ENCODE measurements at places on chromosomes 2 and 18. TPM values are rescaled to one million over a fixed set of nuclear protein-coding genes. Genes with fewer than 3 reads are reported as not detected.

- no peak for DNase-seq
Measured at GRCh38 chr18:79681484-79682387, 2.1 kb downstream of the CTDP1 start.

B3GNT7 gene
- 3.4 TPM for polyA plus RNA-seq

- peak; percentile 36 for DNase-seq
Measured at GRCh38 chr18:33201509-33201926, 239.0 kb downstream of the CCDC178 start.

DNA sequence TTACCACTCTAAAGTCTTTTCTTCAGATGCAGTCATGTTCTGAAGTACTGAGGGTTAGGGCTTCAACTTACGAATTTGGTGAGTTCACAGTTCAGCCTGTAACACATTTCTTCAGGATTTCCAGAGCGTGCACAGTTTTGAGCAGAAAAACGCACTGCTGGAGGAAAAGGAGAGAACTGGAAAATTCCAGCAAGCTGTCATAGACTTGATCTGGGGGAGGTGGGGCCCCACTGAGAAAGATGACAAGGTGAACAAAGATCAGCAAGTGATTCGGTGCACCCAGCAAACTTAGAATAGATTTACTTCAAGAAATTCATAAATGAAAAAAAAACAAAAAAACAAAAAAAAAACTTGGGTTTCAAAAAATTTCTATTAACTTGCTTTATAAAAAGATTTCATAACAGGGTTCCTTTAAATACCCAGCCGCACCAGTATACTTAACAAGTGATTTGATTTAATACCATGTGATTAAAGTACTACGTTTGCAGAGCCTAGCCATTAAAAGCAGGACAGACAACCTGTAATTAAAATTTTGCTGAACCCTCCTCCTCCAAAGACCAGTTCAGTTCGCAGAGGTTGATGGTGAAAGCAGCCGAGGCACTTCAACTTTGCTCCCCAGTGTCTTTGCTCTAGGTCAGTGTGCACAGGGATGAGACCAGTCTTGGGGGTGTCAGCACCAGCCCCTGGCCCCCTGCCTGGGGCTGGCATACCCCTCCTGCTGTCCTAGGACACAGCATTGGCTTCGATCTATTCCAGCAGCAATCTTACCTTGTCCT is 30.5 kb downstream of the CTIF start:
- no peak for DNase-seq

- no peak for DNase-seq
Measured at GRCh38 chr2:86337244-86337835, at the start of gene REEP1. TSS of gene REEP1 (minus strand) at chr2:86337626. CDS start at chr2:86337510, 116 bp downstream.

DNA sequence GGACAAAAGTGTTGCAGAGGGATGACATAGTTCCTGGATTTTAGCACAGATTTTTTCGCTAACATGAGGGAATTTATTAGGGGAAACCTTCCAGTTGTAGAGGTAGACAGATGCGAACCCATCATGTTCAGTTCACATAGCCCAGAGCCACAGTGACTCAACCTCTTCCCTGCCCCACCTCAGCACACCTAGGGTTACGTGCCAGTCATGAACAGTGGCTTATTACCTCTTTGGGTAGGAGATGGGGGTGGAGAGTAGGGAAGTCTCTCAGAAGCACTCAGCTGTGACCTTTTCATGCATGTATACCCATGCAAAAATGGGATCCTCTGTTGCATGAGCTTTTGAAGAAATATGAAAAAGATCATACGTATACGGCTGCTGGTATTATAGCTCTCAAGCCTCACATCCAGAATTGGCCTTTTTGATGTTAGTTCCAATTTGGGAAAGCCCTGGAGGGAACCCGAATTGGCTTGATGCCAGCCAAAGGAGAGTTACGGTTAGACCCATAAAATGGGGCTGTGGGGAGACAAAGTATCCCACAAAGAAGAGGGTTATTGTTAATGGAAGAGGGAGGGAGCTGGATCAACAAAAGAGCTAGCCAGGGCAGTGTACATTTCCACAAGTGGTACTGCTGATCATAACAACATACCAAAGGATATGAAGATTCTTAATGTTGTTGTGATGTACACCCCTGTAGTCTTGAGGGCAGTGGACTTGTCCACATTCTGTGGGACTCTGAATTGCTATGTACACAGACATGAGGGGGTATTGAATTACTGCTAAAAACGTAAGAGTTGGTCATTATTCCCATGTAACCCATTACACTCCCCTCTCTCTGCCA is 4.9 kb downstream of the TANC1 start:
- no peak for DNase-seq

EVA1A gene
- polyA plus RNA-seq: 19.8 TPM

- no peak for DNase-seq
Measured at GRCh38 chr2:65382776-65383357, 49.5 kb downstream of the SPRED2 start.

GRCh38 chr2:121326628-121327027 is 41.6 kb upstream of the TFCP2L1 start:
- DNase-seq: no peak

DNA sequence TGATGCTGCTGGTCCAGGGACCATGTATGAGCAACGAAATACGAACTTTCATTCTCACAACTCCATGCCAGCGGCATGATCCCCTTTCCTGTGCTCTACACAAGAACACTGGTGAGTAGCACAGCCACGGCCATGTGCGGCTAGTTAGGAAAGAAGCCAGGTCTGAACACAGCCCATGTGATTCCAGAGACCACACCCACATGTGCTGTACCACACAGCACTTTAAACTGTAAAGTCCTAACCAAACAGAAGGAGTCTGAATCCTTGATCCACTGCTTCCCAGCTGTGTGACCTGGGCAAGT is 33.0 kb upstream of the ACAA2 start:
- no peak for DNase-seq

GPR35 gene
- 3.3 TPM for polyA plus RNA-seq

DNA sequence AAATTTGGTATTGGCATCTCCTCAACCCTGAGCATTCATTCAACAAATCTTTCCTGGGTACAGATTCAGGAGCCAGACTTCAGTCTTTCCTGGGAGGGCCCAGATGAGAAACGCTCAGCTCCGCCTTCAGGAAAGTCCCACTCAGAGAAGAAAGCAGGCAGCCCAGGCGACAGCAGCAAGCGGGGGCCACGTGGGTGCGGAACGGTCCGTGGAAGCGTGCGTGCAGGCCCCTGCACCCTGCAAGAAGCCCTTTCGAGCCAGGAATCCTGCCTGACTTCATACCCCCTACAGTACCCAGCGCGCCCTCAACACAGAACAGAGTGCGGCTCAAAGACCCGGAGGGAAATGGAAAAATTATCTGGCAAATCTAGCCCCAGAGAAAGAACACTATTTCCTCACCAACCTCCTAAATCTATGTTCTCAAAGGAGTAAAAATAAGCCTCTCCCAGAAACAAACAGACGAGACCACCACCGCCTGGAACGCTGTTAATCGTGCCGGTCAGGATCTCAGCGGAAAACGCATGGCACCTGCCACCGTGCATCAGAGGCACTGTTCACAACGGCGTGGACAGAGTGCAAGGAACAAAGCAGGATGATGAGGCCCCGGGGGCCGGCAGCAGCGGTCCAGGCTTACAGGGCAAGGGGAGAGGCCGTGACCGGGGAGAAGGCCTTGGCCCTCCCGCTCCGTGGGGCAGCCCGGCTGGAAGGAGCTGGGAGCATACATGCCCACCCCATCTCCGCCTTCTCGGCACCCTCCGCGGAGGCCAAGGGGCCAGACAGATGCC is 318.3 kb downstream of the EIPR1 start:
- DNase-seq: no peak

CYP26B1 gene
- 15.5 TPM for polyA plus RNA-seq

PAIP2B gene
- 19.8 TPM for polyA plus RNA-seq

RPL31 gene
- polyA plus RNA-seq: 3,246 TPM

DNA sequence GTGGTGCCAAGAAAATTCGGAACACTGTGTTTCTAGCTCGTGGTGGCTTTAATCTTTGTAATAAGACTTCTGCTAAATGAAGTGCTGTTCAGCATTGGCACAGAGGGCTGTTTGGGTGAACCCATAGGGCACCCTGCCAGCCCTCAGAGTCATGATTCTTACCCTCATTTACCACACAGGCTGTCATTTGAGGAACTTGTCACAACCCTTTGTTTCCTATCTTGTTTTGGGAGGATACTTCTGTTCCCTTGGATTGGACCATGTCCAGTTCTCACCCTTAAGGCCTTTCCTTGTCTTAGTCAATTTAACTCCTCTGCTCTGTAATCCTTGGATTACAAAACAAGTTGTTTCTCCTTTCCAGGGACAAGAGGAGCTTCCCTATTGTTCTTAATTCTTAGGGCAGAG is 225.7 kb downstream of the MTX2 start:
- no peak for DNase-seq

CXCR4 gene
- polyA plus RNA-seq: 46.9 TPM

- DNase-seq: no peak
Measured at GRCh38 chr2:110983133-110983532, 137.6 kb upstream of the BCL2L11 start.

RAPGEF4 gene
- 8.5 TPM for polyA plus RNA-seq

DNA sequence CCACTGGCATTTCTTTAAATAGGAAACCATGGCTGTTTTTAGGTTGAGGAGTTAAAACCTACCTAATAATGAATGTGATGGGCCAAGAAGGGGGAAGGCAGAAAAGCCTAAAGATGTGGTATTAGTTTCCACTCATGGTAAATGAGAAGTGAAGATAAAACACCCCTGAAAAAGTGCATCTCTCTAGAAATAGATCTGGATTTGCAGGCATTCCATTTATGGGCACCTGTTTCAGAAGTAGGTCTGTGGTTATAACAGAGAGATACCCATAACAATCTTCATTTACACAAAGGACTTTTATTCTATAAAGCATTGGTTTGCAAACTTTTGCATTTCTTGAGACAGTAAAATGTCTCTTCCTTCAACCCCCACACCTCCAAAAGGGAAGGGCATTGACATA is 62.1 kb downstream of the PRKCE start:
- DNase-seq: no peak

DNA sequence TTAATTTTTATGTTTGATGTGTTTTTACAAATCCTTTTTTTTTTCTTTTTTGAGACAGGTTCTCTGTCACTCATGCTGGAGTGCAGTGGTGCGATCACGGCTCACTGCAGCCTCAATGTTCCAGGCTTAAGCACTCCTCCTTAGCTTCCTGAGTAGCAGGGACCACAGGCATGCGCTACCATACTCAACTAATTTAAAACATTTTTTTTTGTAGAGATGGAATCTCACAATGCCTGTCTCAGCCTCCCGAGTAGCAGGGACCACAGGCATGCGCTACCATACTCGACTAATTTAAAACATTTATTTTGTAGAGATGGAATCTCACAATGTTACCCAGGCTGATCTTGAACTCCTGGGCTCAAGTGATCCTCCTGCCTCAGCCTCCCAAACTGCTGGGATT is 3.2 kb downstream of the NOTO start:
- DNase-seq: no peak

DNA sequence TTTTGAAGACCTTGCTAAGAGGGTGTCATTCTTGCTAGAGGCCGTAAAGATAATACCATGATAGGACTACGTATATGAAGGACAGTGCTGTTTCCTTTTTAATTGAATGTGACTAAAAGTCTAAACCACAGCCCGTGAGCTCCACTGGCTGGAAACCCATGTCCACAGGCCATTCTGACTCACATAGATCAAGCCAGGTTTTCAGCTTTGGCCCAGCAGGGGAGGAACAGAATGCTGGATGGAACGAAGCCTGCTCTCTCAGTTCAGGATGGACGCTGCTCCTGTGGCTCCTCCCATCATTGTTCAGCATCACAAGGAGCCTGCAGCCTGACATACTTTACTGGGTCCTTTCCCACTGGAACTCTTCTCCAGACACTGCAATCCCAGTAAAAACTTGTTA is 47.6 kb downstream of the ALPK2 start:
- DNase-seq: no peak

- DNase-seq: no peak
Measured at GRCh38 chr2:66604976-66605375, 170.1 kb downstream of the MEIS1 start.

OTOS gene
- 0.55 TPM for polyA plus RNA-seq

ZEB2 gene
- polyA plus RNA-seq: 113 TPM

DNA sequence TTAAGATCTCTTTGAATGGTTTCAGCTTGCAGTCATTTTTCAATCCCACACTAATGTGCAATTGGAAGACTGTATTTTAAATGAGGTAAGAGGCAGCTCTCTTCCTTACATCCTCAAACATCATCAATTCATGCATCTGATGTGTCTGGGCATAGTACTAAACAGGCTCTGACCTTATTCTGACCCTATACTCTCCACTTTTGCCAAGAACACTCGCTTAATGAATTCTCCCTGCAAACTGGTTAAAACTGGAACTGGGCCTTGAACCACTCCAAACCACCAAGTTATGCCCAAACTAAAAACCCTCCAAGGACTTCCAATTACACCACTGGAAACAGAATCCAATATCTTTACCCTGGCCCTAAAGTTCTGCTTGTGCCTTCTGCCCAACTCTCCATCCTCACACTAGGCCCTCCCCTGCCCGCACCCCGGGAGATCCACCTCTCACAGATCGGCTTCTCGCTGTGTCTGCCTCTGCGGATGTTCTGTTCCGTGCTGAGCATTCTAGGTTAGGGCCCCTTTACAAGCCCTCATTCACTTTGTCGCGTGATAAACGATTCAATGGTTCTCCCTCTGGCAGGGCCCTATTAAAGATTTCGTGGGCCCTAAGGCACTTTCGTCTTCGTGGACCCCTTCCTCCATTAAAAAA is 1.2 kb downstream of the M1AP start:
- no peak for DNase-seq

GRCh38 chr2:144660518-144661316 is 140.8 kb upstream of the ZEB2 start:
- no peak for DNase-seq

GRCh38 chr2:18516112-18516511 is 44.3 kb downstream of the RDH14 start:
- DNase-seq: no peak

GRCh38 chr2:145220496-145220895 is 700.6 kb upstream of the ZEB2 start:
- DNase-seq: no peak

DNA sequence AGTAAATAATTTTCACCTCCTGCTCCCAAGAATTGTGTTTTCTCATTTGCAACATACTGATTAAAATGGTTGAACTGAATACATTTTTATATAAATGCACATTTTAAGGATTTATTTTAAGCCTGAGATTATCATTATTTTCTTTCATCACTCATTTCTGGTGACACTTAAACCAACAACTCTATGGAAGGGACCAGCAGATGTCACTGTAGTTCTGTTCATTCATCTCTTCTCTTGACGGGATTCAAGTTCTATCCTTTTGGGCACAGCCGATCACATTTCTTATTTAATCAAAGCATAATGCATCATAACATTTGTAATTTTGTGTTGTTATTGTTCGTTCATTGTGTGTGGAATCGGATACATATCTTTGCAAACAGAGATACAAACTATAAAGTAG is 417.9 kb downstream of the HRH4 start:
- no peak for DNase-seq

AQP4 gene
- polyA plus RNA-seq: 0.25 TPM

PARD6G gene
- 32.3 TPM for polyA plus RNA-seq

DNA sequence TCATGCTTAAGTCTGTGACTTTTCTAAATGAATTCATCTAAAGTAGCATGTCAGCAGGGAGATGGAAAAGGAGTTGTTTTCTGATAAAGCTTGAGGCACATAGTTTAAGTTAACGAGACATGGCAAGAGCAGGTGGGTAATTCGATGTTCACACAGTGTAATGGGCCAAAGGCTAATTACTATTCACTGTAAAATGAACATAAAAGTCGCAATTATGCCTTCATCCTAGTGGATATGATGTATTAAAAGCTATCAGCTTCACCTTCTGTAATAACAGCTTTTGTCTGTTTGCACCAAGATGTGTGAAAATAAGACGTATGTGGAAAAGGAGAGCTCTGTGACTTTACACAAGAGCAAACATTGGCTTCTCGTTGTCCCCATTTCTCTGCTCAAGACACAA is 94.2 kb upstream of the CDH20 start:
- no peak for DNase-seq

Measured in left renal cortex interstitium (tissue), 4 donors.